ENCODE measurements at places on chromosomes 11 and 22. TPM values are rescaled to one million over a fixed set of nuclear protein-coding genes. Genes with fewer than 3 reads are reported as not detected.

Gene C22orf42
- total RNA-seq: 0.18 TPM

Gene C1QTNF5
- not detected for total RNA-seq

Gene E2F8
- total RNA-seq: 12.2 TPM

Gene CD3G
- total RNA-seq: not detected

- H3K4me1 ChIP-seq: peaks cover 10% of the 10 kb centered on the region
- H3K4me3 ChIP-seq: peak overlapping the region; percentile 89
- DNase-seq: peak; percentile 86
- H3K36me3 ChIP-seq: no peaks in the 10 kb centered on the region
- no peaks in the 10 kb centered on the region for H3K27me3 ChIP-seq
- H3K27ac ChIP-seq: peak overlapping the region; percentile 71
Measured at GRCh38 chr11:120336641-120337354, 585 bp downstream of the ARHGEF12 start.

- H3K27ac ChIP-seq: no peak overlapping the region
- no peak overlapping the region for H3K4me3 ChIP-seq
- no peaks in the 10 kb centered on the region for H3K36me3 ChIP-seq
- peak; percentile 75 for DNase-seq
- peaks cover 19% of the 10 kb centered on the region for H3K27me3 ChIP-seq
- H3K4me1 ChIP-seq: peaks cover 3% of the 10 kb centered on the region
Measured at GRCh38 chr11:17564687-17565042, 17.6 kb downstream of the OTOG start.

DNA sequence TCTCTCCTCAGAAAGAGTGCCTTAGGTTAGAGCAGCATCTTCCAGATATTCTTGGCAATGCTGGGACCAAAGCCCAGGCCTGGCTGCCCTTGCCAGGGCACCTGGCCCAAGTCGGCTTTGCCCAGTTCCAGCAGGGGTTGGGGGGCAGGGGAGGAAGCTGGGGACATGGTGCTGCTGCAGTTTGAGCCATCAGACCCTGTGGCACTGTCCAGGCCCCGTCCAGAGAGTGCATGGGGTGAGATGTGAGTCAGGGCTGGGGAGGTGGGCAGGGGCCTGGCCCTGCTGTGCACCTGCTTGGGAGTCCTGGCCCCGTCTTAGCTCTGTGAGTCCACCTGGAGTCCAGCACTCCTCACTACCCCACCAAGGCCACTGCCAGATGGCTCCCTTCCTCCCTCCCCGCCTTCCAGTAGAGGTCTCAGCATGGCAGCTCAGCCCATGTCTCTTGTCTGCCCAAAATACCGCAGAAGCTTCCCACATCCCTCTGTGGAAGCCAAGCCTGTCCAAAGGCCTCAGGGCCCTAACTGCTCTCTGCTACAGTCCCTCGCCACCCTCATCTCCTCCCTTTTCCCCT is 16.6 kb downstream of the DERL3 start:
- DNase-seq: no peak
- H3K27me3 ChIP-seq: no peaks in the 10 kb centered on the region
- no peaks in the 10 kb centered on the region for H3K4me1 ChIP-seq
- no peak overlapping the region for H3K27ac ChIP-seq
- H3K36me3 ChIP-seq: peaks cover 80% of the 10 kb centered on the region
- H3K4me3 ChIP-seq: no peak overlapping the region

GRCh38 chr11:102360681-102361080 is 13.7 kb downstream of the BIRC2 start:
- H3K36me3 ChIP-seq: peaks cover 81% of the 10 kb centered on the region
- H3K27me3 ChIP-seq: no peaks in the 10 kb centered on the region
- no peak overlapping the region for H3K4me3 ChIP-seq

DNA sequence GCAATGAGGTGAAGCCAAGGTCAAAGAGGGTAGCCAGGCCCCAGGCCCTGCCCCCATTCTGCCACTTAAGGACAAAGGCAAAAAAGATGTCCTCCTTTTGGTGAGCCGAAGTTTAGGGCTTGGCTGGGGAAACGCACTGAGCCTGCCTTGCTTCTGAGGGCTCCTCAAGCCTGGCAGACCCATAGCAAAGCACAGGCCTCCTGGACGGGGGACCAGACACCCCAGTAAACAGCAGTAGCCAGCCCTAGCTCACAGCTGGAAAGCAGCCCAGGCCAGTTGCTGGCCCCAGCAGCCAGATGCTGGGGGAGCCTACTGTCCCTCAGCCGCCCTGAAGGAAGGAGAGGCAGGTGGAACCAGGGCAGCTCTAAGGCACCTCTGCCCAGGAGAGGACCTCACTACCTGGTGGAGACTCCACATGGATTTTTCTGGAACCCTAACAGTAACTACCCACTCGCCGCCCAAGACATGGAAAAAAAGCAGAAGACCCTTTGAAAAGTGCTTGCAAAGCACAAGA is 3.8 kb upstream of the PYGM start:
- peaks cover 16% of the 10 kb centered on the region for H3K4me1 ChIP-seq
- peaks cover 56% of the 10 kb centered on the region for H3K36me3 ChIP-seq
- no peak for DNase-seq
- no peak overlapping the region for H3K4me3 ChIP-seq

DNA sequence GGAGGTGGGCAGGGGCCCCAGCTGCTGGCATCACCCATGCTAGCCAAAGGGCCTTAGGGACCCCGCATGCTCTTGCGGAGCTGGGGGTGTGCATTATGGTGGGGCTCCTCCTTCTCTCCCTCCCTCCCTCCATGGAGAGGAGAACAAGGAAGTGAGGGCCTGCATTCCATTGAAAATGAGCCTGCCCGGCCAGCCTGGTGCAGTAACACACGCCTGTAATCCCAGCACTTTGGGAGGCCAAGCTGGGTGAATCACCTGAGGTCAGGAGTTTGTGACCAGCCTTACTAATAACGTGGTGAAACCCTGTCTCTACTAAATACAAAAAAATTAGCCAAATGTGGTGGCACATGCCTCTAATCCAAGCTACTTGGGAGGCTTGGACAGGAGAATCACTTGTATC is 22.4 kb downstream of the SNAP29 start:
- peaks cover 17% of the 10 kb centered on the region for H3K36me3 ChIP-seq
- DNase-seq: no peak
- no peak overlapping the region for H3K27ac ChIP-seq
- H3K27me3 ChIP-seq: no peaks in the 10 kb centered on the region

DNA sequence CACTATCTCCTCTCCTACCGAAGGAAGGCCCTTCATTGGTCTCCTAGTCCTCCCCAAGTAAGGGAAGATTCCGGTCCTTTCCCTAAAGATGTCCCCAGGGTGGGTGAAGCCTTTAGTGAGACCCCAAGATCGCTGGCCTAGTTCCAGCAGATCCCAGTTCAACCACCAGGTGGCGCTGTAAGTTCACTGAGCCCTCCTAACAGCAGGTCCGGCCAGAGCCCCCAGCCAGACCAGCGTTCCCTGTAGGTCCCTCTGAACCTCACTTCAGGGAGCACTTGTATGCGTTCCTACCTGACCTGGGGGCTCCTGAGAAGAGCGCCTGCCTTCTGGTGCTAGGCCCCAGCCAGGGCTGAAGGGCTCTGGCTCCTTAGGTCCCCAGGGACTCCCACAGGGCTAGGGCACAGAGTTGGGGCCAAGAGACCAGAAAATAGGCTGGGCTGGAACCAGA is 38.1 kb downstream of the LMO1 start:
- H3K4me1 ChIP-seq: no peaks in the 10 kb centered on the region
- no peaks in the 10 kb centered on the region for H3K36me3 ChIP-seq
- H3K27ac ChIP-seq: no peak overlapping the region
- H3K4me3 ChIP-seq: no peak overlapping the region
- peaks cover 9% of the 10 kb centered on the region for H3K27me3 ChIP-seq

DNA sequence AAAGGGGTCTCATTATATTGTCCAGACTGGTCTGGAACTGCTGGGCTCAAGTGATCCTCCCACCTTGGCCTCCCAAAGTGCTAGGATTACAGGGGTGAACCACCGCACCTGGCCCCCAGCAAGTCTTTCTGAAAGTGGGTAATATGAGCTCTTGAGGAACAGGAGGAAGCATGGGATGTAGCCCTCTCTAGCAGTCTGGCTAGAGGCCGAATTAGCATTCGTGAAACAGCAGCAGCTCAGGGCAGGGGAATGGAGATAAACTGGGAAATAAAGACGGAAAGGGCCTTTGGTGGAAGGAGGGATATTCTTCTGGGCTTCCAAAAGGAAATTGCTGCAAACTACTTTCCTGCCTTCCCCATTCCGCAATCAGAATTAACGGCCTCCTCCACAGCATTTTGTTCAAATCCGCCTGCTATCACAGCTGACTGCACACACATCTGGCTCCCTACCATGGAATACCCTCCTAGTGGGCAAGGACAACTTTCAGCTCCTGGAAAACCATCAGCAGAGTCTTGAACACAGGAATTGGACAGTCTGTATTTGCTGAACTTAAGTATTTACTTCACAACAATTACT is 44.3 kb downstream of the MICAL3 start:
- H3K4me3 ChIP-seq: no peak overlapping the region
- no peak for DNase-seq
- H3K4me1 ChIP-seq: no peaks in the 10 kb centered on the region
- H3K27ac ChIP-seq: no peak overlapping the region
- no peaks in the 10 kb centered on the region for H3K27me3 ChIP-seq
- H3K36me3 ChIP-seq: no peaks in the 10 kb centered on the region

DNA sequence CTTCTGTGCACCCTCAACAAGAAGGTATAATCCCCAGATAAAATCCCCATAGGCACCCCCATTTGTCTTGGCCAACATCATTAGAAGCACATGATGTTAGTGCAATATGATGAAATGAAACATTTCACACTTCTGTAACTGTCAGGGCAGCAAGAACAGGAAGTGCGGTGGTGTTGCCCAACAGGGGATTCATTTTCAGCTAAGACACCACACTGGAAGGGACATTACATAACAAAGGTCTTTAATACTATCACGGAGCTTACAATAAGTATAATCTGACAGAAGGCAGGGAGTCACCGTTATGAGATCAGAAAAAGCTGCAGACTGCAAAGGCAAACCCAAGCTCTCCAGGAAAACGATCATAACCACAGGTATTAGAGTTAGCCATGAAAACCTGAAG is 2.0 kb downstream of the OR52W1 start:
- H3K27ac ChIP-seq: no peak overlapping the region
- H3K4me3 ChIP-seq: no peak overlapping the region
- H3K4me1 ChIP-seq: no peaks in the 10 kb centered on the region
- DNase-seq: no peak
- H3K27me3 ChIP-seq: no peaks in the 10 kb centered on the region

- H3K36me3 ChIP-seq: no peaks in the 10 kb centered on the region
- DNase-seq: no peak
- H3K27ac ChIP-seq: peak overlapping the region; percentile 50
- no peak overlapping the region for H3K4me3 ChIP-seq
- H3K27me3 ChIP-seq: no peaks in the 10 kb centered on the region
Measured at GRCh38 chr11:13206086-13206640, 71.4 kb upstream of the BMAL1 start.

DNA sequence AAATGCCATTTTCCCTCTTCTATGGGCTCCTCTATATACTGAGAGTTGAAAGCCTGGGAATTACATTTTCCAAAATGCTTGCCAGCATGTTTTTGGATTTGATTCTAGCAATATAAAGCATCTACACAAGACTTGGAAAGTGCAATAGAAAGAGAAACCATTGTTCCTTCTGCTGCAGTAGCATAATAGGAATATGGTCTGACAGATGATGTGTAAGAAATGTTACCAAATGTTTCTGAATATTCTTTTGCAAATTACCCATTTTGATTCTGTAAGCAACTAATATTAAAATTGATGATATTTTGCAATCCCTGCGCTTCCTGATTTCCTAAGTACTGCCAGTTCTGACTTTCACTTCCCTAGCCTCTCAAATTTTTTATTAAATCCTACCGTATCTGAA is 61.6 kb downstream of the CASP12 start:
- H3K36me3 ChIP-seq: no peaks in the 10 kb centered on the region
- no peaks in the 10 kb centered on the region for H3K4me1 ChIP-seq
- DNase-seq: no peak
- no peak overlapping the region for H3K27ac ChIP-seq
- no peaks in the 10 kb centered on the region for H3K27me3 ChIP-seq

- H3K27ac ChIP-seq: no peak overlapping the region
- DNase-seq: peak; percentile 7
- H3K4me1 ChIP-seq: no peaks in the 10 kb centered on the region
- H3K36me3 ChIP-seq: no peaks in the 10 kb centered on the region
Measured at GRCh38 chr11:71221201-71221600, 31.2 kb downstream of the SHANK2 start.

GRCh38 chr11:4495986-4496385 is 13.5 kb downstream of the OR52K1 start:
- no peak overlapping the region for H3K27ac ChIP-seq
- no peak overlapping the region for H3K4me3 ChIP-seq
- DNase-seq: no peak
- peaks cover 6% of the 10 kb centered on the region for H3K27me3 ChIP-seq
